GM12891 (cell line): ENCODE measurements at places on chromosomes 12 and 14.

- DNase-seq: no peak
These were observed 22.3 kb downstream of the FBLN5 start for GRCh38 chr14:91925001-91925726.

DNA sequence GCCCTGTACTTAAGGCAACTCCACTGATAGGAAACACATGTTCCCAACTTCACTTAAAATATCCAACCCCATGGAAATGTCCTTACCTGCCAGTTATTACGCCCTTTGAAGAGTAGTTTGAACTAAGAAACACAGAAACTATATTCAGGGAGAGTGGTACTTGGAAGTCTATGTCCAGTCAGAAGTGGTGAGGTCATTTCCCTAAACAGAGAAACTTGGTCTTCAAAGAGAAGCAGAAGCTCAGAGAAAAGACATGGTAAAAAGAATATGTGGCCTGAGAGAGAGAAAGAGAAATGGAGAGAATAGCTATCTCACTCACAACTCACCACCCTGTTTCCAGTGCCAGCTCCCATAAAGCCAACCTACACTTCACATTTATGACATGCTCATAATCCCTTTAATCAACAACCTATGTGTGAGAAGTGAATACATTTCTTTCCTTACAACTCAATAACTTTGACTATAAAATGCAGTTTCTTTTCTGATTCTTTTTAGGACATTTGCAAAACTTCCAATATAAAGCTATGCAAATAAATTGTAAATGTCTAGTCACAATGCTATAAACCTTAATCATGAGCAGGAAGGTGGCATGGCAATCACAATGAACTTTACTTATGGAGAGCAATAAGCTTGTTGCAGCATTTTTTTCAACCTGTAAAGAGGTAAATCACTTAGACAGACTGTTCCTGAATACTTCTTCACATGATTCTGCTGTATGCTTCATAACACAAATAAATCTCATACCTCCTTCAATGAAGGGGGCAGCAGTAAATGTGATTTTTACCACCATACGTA is 67.1 kb downstream of the CPNE8 start:
- DNase-seq: no peak

DNA sequence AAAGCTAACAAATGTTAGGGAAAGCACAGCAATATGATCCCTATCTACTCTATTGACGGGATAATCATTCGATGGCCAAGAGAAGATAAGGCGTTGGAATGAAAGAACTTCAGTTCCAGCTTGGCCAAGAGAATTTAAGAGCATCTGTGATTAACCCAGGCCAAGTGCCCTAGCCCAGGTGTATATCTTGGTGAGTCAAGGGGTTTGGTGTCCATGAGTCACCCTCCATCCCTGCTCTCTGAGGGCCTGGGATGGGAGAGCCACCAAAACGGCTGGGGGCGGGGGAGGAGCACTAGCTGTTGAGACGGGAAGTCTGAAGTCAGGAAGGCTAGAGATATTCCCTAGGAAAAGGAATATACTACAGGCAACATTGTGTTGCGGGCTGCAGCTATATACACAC is 13.0 kb downstream of the TBPL2 start:
- DNase-seq: no peak

DNA sequence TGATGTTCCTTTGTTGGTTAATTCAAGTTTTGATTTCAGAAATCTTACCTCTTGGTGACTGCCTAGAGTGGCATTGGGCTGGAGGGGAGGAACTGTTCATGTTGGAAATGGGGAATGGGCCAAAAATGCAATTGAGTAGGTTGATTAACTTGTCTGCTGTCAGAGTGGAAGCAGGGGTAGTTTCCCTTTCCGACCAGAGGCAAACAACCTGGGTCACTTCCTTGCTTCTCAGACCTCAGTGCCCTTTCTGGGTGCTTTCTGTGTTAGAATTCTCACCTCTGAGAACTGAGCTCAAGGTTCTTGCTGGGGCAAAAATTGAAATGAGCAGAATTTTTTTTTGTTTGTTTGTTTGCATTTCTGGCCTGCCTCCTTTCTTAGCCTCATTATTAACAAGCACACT is 2.3 kb upstream of the M6PR start:
- DNase-seq: no peak

DNA sequence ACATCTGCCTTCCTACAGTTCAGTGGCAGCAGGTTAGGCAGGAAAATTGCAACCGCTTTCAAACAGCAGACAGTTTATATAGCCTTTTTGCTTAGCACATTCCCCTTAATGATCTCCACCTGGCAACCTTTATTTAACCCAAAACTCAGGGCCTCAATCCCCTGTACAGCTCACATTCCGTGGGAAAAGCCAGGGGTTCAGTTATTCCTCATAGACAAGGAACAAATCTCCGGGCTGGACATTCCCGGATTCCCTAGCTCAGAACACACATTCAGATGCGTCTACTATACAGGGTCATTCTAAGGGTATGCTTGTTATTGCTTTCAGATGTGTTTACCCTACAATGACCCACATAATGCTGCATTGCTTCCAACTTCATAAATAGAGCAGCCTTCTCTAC is 73.8 kb upstream of the DCN start:
- no peak for DNase-seq
